ENCODE measurements at places on chromosomes 7 and 10. TPM values are rescaled to one million over a fixed set of nuclear protein-coding genes. Genes with fewer than 3 reads are reported as not detected.

GRCh38 chr10:8054494-8055407 is at the start of gene GATA3:
Gene GATA3, plus strand, starts transcription at chr10:8054688. Its CDS starts 968 bp downstream, at chr10:8055656.
- peaks cover 48% of the 10 kb centered on the region for H3K4me1 ChIP-seq
- peaks cover 18% of the 10 kb centered on the region for H3K27me3 ChIP-seq
- peak; percentile 79 for DNase-seq
- peak within 1 kb of the TSS; percentile 89 for H3K27ac ChIP-seq

DNA sequence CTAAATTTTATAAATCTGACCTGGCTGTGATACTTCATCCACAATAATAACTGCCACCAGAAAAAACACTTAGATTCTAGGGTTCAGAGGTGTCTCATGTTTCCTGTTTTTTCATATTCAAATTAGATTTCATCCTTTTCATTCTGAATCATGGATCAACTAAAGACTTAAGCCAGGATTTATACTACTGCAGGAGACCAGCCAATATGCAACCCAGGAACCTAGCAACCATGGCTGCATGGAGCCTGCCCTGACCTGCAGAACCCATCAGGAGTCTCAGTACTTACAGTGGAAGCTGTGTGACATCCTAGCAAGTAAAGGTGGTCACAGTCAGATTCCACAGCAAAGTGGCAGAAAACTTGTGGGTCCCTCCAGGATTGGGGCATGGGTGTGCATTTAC is 40.5 kb upstream of the RNF148 start:
- H3K27ac ChIP-seq = no peak overlapping the region
- H3K4me3 ChIP-seq = no peak overlapping the region
- DNase-seq = no peak
- no peaks in the 10 kb centered on the region for H3K36me3 ChIP-seq

DNA sequence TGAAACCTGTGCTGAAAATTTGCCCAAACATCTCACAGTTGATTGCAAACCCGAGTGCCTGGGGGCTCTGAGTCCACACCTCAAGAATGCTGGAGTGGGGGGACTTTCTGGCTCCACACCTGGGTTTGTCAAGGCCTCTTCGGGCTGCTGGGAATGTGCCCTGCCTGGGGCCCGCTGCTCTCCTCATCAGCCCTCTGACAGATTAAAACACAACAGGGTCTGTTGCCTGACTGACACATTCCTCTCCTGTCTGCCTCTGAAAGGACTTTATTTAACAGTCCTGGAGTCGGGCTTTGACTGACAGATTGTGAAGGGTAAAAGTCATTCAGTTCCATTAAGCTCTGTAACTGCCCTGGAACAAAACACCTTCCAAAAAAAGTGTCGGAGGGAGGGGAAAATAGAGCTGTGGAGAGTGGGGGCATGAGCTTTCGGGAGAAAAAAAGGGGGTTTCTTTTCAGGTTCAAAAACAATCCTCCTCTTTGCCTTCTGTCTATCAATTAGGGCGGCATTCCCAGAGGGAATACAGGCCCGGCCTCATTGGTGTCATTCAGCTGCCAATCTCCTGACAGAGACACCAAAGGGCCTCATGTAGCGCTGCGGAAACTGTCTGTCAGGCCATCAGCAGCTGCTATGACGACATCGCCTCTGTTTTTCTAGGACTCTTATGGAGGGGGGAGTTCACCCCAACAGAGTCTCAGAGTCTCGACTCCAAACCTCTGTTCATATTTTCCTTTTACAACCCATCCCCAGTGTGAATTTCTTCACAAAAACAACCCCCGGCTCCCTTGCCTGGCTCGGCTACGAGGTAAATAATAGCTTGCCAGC is 398.8 kb upstream of the NFE2L3 start:
- no peak overlapping the region for H3K4me3 ChIP-seq
- no peak for DNase-seq
- no peak overlapping the region for H3K27ac ChIP-seq
- no peaks in the 10 kb centered on the region for H3K4me1 ChIP-seq

CDHR1 gene
- total RNA-seq = 0.37 TPM

- H3K27ac ChIP-seq = no peak overlapping the region
- H3K36me3 ChIP-seq = no peaks in the 10 kb centered on the region
- DNase-seq = no peak
- peaks cover 36% of the 10 kb centered on the region for H3K27me3 ChIP-seq
Observed at GRCh38 chr10:48633381-48634197, 28.7 kb upstream of the ARHGAP22 start.

CHST3 gene
- total RNA-seq = 0.57 TPM

DNA sequence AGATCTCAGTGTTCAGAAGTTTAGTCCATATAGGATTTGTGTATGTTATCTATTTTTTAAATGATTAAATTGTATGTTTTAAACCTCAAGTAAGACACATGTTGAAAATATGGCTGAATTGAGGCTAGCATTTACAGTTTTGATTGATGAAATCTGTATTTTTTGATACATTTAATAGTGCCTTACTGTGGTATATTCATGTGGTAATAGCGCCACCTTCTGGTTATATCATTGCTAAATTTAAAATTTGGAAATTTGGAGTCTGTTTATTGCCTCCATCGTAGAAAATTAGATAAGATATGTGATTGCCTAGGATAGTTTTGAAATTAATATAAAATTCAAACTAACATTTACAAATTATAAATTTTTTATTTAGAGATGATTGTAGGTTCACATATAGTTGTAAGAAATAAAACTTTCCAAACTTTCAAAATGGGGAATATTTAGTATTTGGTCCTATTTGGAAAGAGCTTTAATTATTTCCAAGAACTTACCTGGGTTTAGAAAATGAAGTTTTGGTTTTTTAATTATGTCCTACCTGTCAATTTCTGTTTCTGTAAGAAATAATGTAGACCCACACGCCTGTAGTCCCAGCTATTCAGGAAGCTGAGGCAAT is 19.1 kb upstream of the ARMS2 start:
- H3K27me3 ChIP-seq = no peaks in the 10 kb centered on the region
- peaks cover 9% of the 10 kb centered on the region for H3K36me3 ChIP-seq
- peaks cover 5% of the 10 kb centered on the region for H3K4me1 ChIP-seq
- H3K27ac ChIP-seq = no peak overlapping the region
- H3K4me3 ChIP-seq = no peak overlapping the region

- H3K27me3 ChIP-seq = no peaks in the 10 kb centered on the region
- no peak overlapping the region for H3K27ac ChIP-seq
- no peak for DNase-seq
- H3K4me3 ChIP-seq = no peak overlapping the region
- no peaks in the 10 kb centered on the region for H3K36me3 ChIP-seq
Observed at GRCh38 chr10:76444034-76444800, 1012.8 kb downstream of the LRMDA start.

- no peak overlapping the region for H3K27ac ChIP-seq
- peaks cover 10% of the 10 kb centered on the region for H3K27me3 ChIP-seq
- no peaks in the 10 kb centered on the region for H3K36me3 ChIP-seq
- DNase-seq = no peak
- no peak overlapping the region for H3K4me3 ChIP-seq
- peaks cover 2% of the 10 kb centered on the region for H3K4me1 ChIP-seq
Observed at GRCh38 chr10:73650537-73651331, 5.1 kb downstream of the SYNPO2L start.

DNA sequence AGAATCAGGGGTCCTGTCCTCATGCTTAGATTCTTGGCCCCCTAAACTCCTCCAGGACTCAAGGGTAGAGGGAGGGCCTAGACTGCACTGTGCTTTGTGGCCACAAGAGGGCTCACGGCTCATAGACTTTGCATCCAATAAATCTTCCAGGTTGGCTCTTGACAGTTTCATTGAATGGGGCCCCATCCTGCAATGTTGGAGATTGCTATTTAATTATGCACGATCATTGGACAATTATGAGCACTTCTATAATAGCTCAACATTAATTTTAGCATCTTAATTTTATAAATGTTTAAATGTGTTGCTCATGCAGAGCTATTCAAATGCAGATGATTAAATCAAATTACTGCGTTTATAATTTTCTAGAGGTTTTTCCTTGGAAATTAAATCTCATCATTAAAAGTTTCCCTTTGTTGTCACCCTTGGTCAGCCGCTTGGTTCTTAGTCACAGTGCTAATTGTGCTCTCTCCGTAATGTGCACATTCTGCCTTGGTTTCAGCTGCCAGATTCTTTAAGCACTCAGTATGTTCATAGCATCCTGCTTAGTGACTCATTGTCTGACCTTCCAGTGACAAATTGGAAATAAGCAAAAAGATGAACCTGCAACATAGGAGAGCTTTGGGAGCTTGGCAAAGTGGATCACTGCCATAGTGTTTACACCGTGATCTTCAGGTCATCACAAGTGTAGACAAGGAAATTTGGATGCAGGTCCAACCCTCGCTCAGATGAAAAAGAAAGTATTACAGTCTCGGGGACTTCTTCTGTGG is 33.4 kb upstream of the PLPP4 start:
- H3K27me3 ChIP-seq = no peaks in the 10 kb centered on the region
- no peak overlapping the region for H3K4me3 ChIP-seq
- no peaks in the 10 kb centered on the region for H3K4me1 ChIP-seq
- peak; percentile 52 for DNase-seq

- H3K27ac ChIP-seq = peak overlapping the region; percentile 36
- DNase-seq = peak; percentile 13
- peaks cover 7% of the 10 kb centered on the region for H3K4me1 ChIP-seq
- peak overlapping the region; percentile 82 for H3K4me3 ChIP-seq
- H3K36me3 ChIP-seq = no peaks in the 10 kb centered on the region
Observed at GRCh38 chr10:90856964-90857634, 740 bp downstream of the HTR7 start.

- no peaks in the 10 kb centered on the region for H3K4me1 ChIP-seq
- no peak overlapping the region for H3K4me3 ChIP-seq
- DNase-seq = no peak
- H3K36me3 ChIP-seq = no peaks in the 10 kb centered on the region
- H3K27me3 ChIP-seq = peaks cover 3% of the 10 kb centered on the region
Observed at GRCh38 chr7:29723599-29723998, 82.7 kb upstream of the WIPF3 start.

DNA sequence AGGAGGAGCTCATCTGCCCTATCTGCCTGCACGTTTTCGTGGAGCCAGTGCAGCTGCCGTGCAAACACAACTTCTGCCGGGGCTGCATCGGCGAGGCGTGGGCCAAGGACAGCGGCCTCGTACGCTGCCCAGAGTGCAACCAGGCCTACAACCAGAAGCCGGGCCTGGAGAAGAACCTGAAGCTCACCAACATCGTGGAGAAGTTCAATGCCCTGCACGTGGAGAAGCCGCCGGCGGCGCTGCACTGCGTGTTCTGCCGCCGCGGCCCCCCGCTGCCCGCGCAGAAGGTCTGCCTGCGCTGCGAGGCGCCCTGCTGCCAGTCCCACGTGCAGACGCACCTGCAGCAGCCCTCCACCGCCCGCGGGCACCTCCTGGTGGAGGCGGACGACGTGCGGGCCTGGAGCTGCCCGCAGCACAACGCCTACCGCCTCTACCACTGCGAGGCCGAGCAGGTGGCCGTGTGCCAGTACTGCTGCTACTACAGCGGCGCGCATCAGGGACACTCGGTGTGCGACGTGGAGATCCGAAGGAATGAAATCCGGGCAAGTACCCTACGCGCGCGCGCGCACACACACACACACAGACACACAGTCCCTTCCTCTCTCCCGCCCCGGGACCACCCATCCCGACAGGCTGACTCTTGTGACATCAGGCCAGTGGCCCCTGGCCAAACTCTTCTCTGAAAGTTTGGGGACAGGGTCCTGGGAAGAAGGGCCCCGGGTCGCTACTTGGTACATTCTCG is 538 bp downstream of the TRIM8 start:
- DNase-seq = peak; percentile 87
- peak overlapping the region; percentile 97 for H3K27ac ChIP-seq
- peak overlapping the region; percentile 96 for H3K4me3 ChIP-seq
- peaks cover 5% of the 10 kb centered on the region for H3K36me3 ChIP-seq

DNA sequence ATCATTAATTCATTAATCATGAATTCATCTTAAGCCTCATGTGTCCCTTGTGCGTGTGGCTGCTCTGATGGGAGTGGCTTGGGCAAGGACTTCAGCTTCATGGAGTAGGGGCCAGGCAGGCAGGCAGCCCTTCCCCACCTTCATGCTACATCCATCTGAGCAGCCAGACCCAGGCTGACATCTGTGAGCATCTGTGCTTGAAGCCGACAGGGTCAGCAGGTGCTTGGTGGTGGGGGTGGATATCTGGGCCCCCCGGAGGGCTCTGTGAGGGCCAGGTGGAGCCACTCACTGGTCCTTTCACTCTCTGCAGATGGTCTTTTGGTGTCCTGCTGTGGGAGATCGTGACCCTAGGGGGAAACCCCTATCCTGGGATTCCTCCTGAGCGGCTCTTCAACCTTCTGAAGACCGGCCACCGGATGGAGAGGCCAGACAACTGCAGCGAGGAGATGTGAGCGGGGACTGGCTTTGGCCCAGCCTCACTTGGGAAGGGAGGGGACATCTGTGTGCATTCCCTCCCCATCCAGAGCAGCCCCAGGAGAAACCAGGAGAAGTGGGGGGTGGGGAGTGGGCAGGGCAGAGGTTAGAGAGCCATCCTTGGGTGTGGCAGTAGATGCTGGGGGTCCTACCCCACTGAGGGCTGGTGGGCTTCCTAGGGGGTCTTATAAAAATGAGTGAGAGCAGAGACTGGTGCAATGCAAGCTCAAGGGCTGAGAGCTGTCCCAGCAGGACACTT is 14.7 kb upstream of the CSGALNACT2 start:
- no peaks in the 10 kb centered on the region for H3K36me3 ChIP-seq
- H3K4me3 ChIP-seq = no peak overlapping the region
- H3K4me1 ChIP-seq = peaks cover 18% of the 10 kb centered on the region
- no peak overlapping the region for H3K27ac ChIP-seq
- no peaks in the 10 kb centered on the region for H3K27me3 ChIP-seq
- no peak for DNase-seq

ARHGEF5 gene
- total RNA-seq = 15.4 TPM

GRCh38 chr10:70763567-70763966 is 21.6 kb downstream of the TBATA start:
- DNase-seq = no peak
- no peak overlapping the region for H3K4me3 ChIP-seq
- no peaks in the 10 kb centered on the region for H3K27me3 ChIP-seq
- H3K4me1 ChIP-seq = peaks cover 7% of the 10 kb centered on the region
- no peak overlapping the region for H3K27ac ChIP-seq
- no peaks in the 10 kb centered on the region for H3K36me3 ChIP-seq

SPDYE2 gene
- total RNA-seq = not detected

SEMA3E gene
- total RNA-seq = not detected

DNA sequence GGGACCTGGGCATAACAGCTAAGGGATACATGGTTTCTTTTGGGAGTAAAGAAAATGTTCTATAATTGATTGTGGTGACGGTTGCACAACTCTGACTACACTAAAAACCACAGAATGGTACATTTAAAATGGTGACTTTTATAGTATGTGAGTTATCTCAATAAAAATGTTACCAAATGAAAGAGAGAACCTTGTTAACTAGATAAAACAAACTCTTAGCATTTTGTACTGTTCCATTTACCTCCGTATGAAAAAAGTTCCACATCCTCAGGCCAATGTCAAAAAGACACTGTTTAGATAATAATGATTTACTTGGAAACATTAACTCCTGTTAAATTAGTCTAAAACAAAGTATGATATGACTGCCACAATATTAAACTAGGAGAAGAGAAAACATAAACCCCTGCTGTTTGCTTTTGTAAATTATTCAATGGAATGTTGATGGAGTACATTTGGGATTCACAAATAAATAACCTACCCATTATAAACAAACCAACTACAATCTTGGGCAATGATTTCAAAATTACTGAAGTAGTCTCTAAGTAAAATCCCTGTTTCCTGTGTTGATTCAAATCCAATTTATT is 60.7 kb downstream of the SMURF1 start:
- H3K27ac ChIP-seq = no peak overlapping the region
- peaks cover 25% of the 10 kb centered on the region for H3K4me1 ChIP-seq
- H3K36me3 ChIP-seq = peaks cover 8% of the 10 kb centered on the region
- no peak for DNase-seq
- H3K27me3 ChIP-seq = no peaks in the 10 kb centered on the region

Measured in activated naive CD4-positive, alpha-beta T cell treated with anti-CD3 and anti-CD28 coated beads for 36 hours (primary cell).